ENCODE measurements at places on chromosomes 4 and X.

DNA sequence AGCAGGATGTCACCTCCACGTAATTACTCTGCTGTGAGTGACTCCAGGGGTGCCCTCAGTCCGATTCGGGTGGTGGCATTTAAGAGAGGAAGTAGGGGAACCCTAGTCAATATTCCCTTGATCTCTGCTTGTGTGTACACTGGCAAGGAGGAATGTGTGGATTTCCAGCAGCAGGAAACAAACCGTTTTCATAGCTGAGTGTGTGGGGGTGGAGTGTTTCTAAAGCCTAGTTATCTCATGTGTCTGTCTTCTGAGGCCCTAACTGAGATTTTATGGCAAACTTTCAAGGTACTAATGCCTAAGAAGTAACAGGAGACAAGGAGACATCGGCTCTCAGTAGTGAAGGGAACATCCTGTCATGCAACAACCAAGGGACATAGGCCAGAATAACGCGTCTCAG lies 6.6 kb upstream of the CLDN24 start:
- no peak for DNase-seq

DNA sequence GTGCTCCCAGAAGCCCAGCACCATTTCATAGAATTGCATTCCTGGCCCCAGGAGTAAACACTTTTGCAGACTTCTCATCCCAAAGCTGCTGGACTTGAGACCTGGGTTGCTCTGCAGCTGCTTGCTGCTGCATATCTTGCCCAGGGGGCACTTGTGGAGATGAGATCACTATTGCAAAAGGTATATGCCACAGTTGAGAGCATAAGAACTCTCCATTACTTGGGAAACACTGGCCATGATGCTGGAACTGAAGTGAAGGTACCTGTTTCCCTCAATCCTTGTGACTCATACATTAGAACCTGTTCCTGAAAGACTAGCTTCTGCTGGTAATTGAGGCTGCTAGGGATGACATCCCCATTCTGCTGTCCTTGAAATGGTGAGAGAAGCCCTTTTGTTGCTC lies 43.1 kb upstream of the WDR1 start:
- DNase-seq: no peak

GRCh38 chr4:107640197-107640596 lies 79.8 kb downstream of the PAPSS1 start:
- no peak for DNase-seq

DNA sequence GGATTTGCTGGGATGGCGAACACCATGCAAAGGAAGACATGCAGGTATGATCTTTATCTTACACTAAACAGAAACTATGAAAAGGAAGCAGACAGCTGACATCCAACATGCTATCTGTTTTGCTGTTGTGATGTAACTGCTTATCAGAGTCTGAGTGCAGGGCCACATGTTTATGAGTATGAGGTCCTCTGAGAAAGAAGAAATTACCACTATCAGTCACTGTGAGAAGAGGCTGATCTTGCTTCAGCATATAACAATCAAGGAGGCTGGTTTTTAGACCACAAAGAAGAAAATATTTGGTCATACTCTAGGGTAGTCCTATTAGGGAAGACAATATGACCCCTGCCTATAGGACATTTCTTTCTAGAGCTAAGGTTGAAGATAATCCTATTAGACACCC lies 18.5 kb downstream of the CLGN start:
- DNase-seq: no peak

DNA sequence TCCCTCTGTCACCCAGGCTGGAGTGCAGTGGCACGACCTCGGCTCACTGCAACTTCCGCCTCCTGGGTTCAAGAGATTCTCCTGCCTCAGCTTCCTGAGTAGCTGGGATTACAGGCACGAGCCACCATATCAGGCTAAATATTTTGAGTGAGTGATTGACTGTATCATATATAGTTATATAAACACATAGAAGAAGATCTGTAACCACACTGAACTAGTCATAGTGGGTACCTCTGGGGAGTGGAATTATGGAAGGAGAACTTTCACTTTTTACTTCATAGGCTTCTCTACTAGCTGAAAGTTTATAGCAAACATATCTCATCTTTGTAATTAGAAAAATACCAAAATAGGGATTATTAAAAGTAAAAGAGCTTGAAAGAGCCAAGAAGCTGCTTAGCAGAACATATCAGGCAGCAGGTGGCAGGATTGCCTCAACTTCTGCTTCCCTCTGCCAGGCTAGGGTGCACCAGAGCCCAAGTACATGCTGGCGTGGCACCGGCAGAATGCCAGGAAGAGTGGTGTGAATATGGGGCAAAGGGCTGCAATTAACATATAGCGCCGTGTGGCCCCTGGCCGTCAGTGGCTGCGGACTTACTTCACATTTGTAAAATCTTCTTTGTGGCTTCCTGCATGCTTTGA lies 39.5 kb upstream of the CD40LG start:
- no peak for DNase-seq

DNA sequence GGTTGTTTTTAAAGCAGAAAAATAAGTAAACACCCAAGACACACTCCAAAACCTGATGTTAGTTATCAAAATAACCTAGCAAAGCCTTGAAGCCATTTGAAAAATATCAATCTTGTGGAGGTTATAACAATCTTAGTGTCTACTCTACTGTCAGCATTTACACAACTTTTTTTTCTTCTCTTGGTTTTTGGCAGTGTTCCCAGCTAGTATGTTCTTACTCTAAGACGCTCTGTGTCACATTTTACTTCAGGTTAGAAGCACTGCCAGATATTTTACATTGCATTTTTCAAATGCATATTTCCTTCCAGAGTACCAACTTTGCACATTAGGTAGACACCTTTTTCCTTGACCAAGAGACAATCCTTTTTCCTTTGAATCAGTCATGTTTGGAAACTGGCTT lies 114.0 kb upstream of the INPP4B start:
- DNase-seq: no peak

- no peak for DNase-seq
Measured at GRCh38 chr4:151931563-151931962, 170.8 kb upstream of the GATB start.

- no peak for DNase-seq
Measured at GRCh38 chrX:119984652-119985051, 41.1 kb upstream of the NKAP start.

DNA sequence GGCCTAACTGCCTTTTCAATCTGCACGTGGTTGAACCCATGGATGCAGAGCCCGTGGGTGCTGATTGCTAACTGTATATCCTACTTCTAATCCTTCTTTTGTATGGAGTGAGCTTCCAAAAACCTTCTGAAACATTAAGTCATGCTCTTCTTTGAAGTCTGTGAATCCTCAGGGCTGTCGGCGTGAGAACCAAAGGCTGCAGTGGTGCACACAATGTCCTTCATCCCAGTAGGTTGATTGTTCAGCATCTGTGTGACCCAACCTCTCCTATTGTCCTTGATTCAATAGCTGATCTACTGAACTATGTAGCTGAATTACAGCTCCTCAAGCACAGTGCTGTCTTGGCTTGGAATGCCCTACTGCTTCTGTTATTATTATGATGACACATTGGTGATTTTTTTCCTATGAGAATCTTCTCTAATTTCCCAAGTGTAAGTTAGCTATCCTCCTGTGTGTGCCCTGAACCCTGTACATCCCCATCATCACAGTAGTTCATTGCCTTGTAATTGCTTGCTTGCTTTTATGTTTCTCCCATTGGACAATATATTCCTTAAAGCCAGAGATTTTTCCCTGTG lies 294.6 kb downstream of the TRIML1 start:
- no peak for DNase-seq

DNA sequence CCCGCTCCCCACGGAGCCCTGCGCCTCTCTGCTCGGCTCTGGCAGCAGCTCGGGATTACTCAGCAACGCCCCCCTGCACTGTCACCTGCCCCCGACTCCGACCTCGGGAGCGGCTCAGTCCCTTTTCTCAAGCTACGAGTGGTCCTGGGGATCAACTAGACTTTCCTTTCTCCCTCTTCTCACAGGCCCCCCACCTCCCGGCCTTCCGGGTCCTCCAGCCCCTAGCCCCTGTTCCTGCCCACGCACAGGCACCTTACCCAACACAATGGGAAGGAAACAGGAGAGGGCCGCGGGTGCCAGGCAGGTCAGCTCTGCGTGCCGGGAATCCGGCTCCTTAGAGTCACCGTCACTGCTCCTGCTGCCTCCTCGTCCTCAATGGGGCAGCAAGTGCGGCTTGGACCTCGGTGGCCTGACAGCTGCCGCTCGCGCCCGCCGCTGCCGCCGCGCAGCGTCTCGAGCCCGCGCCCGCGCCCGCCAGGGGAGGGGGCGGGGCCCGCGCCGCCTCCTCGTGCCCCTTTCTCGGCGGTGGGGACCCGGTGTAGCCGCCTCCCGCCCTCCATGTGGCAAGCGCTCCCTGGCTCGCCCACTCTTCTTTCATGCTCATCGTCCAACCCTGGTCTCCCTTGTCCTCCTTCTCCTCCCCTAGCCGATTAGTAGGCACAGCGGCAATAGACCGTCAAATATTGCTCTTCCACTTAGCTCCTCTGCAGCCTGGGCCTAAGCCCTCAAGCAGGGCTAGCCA lies at the start of gene RAB9B:
TSS of gene RAB9B (minus strand) at position 455 of the 742 bp plus-strand sequence. CDS start 6,473 bp downstream, outside the sequence.
- no peak for DNase-seq

DNA sequence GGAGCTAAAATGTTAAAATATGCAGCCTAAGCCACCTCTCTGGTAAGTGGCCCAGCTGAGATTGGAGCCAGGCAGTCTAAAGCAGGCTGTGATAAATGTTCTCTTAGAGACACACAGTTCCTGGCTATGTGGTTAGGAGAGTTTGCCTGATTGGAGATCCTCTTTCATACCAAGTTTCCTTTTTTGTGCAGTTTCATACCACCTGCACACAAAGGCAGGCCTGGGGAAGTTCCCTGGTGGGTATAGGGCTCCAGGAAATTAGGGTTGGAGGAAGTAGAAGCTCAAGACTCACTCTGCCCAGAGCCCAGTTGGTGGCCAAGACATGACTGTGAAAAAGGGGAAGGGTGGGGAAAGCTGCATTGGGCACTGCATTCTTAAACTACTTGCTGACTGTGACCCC lies 16.9 kb downstream of the CYBB start:
- DNase-seq: no peak

- DNase-seq: no peak
Measured at GRCh38 chr4:45596379-45597101, 527.3 kb downstream of the GABRG1 start.

DNA sequence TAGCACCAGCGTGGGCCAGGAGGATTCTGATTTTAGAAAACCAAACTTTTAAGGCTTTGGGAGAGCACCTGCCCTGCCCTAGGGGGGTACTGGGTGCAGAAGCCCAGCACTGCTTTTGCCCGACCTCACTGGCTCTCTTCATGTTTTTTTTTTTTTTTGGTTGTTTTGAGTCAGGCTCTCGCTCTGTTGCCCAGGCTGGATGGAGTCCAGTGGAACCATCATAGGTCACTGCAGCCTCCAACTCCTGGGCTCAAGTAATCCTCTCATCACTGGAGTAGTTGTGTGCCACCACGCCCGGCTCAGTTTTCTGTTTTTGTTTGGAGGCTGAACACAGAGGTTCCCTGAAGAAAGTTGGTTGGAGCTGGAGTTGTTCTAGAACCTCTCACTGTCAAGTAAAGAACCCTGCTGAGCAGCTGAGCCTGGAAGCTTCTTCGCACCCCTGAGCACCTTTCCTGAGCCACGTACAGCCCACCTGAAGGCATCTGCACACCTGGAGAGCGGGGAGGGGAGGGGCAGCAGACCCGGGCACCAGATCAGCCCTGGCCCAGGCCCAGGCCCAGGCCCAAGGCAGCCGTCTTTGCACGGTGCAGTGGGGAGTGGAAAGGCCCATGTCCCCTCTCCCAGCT lies 49.5 kb downstream of the SHROOM2 start:
- DNase-seq: no peak

DNA sequence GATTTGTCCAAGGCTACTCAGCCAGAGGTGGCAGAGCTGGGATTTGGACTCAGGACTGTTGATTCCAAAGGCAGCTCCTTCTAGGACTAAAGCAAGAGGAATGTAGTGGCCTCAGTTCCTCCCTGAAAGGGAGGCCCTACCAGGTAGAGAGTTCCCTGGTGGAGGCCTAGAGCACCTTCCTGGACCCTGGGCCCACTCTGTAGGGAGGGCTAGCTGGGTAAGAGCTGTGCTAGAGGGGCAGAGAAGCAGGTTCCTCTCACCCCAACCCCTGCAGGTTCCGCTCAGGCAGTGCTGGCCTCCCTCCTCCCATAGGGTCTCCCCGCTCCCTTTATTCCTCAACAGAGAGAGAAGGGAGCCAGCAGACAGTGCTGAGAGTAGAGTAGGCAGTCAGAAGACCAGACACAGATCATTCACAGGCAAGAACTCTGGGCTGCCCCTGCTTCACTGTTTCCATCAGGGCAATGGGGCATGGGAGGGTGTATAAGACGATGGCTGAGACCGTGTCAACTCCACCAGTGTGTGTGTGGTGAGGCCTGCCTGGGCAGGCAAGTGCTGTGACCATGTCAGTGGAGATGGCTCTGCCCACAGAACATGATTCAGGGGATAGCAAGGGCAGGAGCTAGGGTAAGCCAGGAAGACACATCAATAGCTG lies 12.4 kb upstream of the PJA1 start:
- DNase-seq: no peak

- no peak for DNase-seq
Measured at GRCh38 chr4:165718660-165719059, 154.4 kb upstream of the TLL1 start.

GRCh38 chr4:6986072-6986780 lies 56.9 kb upstream of the TADA2B start:
- DNase-seq: no peak

DNA sequence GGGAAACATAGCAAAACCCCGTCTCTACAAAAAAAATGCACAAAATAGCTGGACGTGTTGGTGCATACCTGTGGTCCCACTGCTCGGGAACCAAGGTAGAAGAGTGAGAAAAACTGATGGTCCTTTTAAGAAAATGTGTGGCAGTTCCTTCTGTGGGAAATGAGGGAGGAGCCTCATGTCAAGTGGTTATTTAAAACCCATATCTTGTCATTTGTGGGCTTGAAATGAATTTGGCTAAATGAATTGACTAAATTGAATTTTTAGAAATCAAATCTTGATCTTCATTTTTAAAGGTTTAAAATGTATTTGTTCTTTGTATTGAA lies 16.2 kb upstream of the LAMP2 start:
- DNase-seq: no peak

- DNase-seq: no peak
Measured at GRCh38 chr4:176729489-176729888, 63.2 kb downstream of the VEGFC start.

- DNase-seq: no peak
Measured at GRCh38 chr4:23855912-23856605, 33.8 kb downstream of the PPARGC1A start.

- no peak for DNase-seq
Measured at GRCh38 chr4:139921429-139922184, 232.4 kb downstream of the MAML3 start.

DNA sequence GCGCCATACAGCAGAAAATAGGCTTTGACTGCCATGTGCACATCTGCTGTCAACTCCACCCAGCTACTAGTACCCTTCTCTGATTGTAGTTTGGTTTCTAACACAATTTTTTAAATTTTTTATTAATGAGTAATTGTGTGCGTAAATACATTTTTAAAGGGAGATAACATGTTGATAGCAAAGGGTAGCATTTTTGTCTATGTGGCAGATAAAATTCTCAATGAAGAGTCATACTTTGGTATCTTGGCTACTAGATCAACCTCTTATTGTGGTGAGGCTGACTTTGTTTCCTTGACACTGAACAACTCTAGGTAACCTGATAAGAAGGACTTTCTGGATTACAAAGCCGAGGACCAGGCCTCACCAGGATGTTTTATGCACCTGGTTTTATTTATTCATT lies 9.5 kb downstream of the ADH4 start:
- no peak for DNase-seq

- DNase-seq: no peak
Measured at GRCh38 chr4:145937971-145938611, 532 bp downstream of the ZNF827 start.

Data from AG04449 (cell line).